NCI-H2029 (cell line): ENCODE measurements at places on chromosomes 7 and 10.

DNA sequence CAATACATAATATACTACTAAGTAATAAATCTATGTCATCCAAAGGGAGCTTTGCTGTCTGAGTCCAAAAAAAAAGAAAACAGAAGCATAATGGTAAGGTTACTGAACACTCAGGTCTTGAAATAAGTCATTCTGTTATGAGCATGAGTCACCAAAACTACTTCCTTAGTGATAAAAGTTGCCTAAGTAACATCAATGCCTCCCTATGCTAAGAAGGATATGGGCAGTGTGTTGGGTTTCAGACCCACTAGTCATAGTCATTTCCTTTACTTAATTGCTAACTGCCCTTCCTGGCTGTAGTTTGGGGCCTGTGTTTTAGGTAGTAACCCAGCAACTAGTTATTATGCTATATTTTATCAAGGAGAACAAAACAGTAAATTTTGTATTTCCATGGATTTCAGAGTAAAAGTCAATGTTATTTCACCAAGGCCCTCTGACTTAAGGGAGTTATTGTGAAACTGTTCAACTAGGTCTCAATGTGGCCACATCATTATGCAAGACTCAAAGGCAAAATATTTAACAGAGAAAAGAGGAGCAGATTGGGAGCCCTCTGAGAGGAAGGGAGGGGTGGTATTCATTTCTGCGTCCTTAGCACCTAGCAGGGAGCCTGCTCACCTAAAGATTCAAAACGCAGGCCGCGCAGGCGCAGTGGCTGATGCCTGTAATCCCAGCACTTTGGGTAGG, 11.7 kb upstream of the VIM start:
- no peak for DNase-seq

- DNase-seq, result no peak
Observed at GRCh38 chr7:101913851-101914250, 96.4 kb downstream of the CUX1 start.

GRCh38 chr7:30433506-30433905, 45.1 kb downstream of the NOD1 start:
- no peak for DNase-seq

- DNase-seq, result no peak
Observed at GRCh38 chr7:21358648-21359047, 69.2 kb upstream of the SP4 start.

- no peak for DNase-seq
Observed at GRCh38 chr10:78258323-78259030, 224.8 kb downstream of the RPS24 start.

DNA sequence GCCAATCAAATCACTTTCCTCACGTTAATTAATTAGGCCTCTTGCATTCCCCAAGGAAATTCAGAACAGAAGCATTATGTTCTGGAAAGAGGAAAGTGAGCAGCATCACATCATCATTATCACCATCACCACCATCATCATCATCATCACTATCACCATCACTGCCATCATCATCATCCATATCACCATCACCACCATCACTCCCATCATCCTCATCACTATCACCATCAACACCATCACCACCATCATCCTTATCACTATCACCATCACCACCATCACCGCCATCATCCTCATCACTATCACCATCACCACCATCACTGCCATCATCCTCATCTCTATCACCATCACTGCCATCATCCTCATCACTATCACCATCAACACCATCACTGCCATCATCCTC, 31.4 kb upstream of the PLXNA4 start:
- no peak for DNase-seq

DNA sequence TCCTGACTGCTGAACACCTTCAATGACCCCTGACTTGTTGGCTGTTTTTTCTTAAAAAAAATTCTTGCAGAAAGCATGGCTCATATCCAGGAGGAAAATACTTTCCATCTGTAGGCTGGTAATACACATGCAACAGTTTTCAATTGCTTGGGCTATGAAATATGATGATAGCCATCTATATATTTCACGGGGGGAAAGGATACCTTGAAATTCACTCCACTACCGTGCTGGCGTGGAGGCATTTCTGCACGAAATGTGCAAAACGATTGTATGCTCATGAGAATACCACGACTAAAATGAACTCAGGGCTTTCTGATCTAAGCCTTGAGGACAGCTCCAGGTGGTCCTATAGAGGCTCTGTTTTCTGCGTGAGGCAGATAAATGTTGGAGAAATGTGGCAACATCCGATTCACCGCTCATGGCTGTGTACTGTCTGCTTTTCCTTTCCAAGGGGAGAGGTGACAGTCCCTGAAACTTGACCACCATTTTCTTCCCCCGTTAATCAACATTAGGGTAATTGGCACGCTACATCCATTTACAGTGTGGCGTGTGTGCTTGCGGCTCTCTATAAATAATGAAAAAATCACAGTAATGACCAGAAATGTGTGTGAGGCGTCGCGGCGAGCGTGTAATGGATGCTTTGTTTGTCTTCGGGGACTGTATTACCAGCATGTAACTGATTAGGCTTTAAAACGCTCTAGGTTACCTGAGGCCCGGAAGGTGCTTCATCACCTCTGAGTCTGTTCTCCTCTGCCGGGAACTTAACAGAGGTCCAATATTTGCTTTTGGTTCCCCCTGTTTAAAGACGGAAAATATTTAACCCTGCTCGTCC, 12.8 kb upstream of the CARD11 start:
- DNase-seq, result no peak

- DNase-seq, result no peak
Observed at GRCh38 chr10:126950401-126951105, 45.3 kb downstream of the DOCK1 start.

DNA sequence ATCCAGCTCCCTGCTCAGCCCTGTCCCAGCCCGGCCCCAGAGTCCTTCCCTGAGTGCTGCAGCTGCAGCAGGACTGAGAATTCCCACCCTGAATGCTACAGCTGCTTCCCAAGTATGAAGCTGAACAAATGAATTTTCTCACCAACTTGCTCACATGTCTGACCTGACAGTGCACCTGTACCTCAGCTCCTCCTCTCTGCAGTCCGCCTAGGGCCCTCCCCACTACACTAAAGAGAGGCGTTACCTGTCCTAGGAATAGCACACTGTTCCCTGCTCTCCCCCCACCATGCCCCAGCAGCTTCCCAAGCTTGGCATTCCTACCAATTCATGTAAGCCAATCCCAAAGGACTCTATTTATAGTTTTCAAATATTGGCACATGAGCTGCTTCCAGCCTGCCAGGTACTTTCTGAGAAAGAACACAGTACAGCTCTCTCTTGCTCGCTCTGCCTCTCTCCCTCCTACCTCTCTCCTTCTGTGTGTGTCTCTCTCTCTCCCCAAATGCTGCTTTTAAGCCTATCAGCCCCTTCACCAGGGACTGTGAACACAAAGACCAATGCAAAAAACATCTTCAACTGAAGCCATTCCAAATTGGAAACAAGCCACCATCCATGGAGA, 400.1 kb downstream of the TNS3 start:
- DNase-seq, result peak; percentile 58

DNA sequence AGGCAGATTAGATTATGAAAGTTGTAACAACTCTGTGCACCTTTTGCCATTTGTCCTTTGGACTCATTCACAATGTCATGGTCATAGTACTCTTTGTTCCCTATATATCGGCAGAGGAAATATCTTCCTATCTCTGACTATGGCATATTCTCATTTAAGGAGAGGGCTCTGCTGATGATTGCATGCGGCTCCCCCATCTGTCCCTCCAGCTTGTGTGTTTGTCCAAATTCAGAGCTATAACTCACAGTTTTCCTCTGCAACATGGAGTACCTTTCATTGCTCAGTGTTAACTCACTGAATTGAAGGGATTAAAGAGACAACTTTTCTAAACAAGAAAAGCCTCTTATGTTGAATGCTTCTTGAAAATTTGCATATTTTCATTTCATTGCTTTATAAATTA, 145.5 kb downstream of the OTUD1 start:
- DNase-seq, result no peak

GRCh38 chr10:29895456-29895855, 163.9 kb downstream of the JCAD start:
- no peak for DNase-seq

GRCh38 chr10:34729619-34730018, 85.5 kb downstream of the PARD3 start:
- DNase-seq, result no peak

GRCh38 chr10:47175181-47176123, 124.5 kb upstream of the GDF10 start:
- DNase-seq, result no peak

GRCh38 chr10:69574571-69574978, 1.4 kb upstream of the NEUROG3 start:
- DNase-seq, result no peak

- DNase-seq, result no peak
Observed at GRCh38 chr10:31723106-31723750, 205.4 kb downstream of the ARHGAP12 start.

- DNase-seq, result no peak
Observed at GRCh38 chr10:79940431-79940830, 8.5 kb downstream of the SFTPD start.

- no peak for DNase-seq
Observed at GRCh38 chr7:77529279-77529678, 7.8 kb upstream of the PTPN12 start.

DNA sequence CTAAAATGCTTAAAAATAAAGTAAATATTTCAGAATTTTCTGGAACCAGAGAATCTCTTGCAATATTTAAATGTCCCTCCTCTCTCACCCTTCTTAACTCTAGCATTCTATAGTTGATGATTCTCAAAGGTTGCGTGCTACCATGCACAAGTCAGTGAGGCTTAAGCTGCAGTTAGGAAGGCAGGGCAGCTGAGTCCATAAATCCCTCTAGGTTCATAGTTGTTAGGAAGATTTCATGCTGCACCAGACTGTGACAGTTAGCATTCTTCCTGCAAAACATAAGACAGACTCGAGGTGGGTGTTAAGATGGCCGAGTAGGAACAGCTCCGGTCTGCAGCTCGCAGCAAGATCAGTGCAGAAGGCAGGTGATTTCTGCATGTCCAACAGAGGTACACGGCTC, 70.6 kb downstream of the MET start:
- DNase-seq, result no peak

GRCh38 chr7:20624666-20625385, 9.4 kb downstream of the ABCB5 start:
- DNase-seq, result no peak

DNA sequence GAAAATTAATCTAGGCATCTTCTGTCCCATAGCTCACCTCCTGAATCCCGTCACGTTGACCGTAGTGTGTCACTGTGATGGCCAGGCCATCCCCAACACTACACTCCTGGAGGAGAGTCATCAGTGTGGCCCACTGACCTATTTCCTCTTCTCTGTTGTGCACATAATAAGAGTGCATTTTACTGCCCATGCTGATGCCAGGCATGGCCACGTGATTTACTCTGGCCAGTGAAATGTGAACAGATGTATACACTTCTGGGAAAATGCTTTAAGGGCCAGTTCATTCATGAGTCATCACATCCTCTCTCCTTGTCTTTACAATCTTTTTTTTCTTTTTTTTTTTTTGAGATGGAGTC, 101.9 kb upstream of the PIP4K2A start:
- no peak for DNase-seq

DNA sequence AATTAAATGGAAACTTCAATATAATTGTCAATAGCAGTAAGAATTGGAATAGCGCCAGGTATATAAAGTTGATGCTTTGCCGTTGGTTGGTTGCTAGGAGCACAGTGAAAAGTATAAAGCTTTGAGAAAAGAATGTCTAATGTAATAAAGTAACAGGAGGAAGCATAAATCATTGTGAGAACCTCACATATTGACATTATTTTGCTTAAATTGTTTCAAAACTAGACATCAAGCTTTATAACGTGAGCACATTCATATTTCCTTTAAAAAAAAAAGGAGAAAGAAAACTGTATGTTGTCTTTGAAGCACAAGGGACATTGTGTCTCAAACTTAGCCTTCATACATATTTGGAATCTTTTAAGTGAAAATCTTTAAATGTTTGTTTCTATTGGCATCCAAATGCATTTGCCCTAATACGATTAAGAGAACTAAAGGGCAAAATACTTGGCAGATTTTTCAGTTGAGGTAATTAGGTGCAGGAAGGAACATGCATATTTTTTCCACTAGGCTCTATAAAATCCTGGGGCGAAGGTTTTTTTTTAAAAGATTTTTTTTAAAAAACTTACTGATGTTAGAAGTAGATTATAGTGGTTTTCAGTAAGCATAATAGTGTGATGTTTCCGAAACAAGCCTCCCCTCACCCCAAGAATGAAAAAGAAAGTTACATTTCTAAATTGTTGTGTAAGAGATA, 92.4 kb downstream of the ARID5B start:
- no peak for DNase-seq

DNA sequence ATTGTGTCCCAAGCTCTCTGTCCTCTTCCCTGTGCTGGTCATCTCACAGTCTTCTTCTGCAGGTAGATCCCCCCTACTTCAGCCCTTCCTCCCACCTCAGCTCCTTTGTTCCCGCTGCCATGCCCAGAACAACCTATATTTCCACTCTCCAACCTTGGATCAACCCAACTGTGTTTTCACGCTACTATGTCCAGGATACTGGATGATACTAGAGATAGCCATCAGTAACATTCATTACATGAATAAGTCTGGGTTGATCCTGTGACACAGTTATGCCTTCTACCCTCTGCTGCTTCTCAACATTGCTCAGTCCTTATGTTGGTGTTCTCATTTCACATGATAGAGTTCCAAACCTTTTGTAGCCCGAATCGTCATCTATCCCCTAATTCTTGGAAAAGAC, 286.4 kb downstream of the ZEB1 start:
- DNase-seq, result no peak

GRCh38 chr7:108196004-108196403, 65.8 kb upstream of the LAMB4 start:
- no peak for DNase-seq

- no peak for DNase-seq
Observed at GRCh38 chr7:111853201-111853990, 291.1 kb upstream of the IMMP2L start.

GRCh38 chr7:151114151-151115090, 28.1 kb downstream of the AGAP3 start:
- no peak for DNase-seq

DNA sequence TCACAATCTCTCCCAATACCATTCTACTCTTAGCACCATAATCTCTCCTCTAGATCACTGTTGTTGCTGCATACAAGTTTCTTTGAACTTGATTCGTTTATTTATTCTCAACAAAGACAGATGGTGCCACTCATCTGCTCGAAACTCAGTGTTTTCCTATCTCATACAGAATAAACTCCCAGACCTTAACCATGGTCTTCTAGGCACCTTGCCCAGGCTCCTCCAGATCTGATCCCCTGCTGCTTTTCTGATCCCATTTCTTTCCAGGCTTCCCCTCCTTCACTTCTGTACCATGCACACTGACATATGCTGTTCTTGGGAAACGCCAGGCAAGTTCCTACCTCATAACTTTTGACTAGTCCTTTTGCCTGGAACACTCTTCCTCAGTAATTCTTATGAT, 645.7 kb downstream of the DNAJB9 start:
- no peak for DNase-seq

DNA sequence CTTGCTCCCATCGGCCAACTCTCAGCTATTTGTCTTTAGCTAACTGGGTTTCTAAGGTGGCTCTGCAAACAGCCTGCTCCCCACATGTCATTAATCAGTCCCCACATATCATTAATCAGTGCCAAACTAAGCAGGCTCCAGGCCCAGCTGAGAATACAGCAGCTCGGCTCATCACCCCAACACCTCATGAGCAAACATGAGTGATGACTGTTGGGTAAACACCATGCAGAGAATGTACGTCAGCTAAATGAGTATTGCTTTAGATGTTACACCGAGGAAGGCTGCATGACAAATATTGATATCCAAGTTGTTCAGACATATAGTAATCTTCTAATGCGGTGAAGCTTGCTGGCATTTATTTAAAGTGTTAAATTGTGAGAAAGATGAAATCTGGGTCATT, 187.5 kb upstream of the AOAH start:
- DNase-seq, result no peak
